ENCODE measurements at places on chromosomes 2 and 18.
A peak's percentile ranks its signal among the peaks of the same experiment; 100 is the strongest.

DNA sequence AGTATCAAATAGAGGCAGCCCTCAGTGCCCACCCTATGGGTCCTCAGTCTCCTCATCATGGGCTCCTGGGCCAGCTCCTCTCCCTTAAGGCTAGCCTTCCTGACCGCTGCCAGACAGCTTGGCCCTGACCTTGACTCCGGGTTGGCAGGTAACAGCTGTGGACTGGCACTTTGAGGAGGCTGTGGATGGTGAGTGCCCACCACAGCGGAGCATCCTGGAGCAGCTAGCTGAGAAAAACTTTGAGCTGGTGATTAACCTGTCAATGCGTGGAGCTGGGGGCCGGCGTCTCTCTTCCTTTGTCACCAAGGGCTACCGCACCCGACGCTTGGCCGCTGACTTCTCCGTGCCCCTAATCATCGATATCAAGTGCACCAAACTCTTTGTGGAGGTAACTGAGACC is 19.0 kb downstream of the CAD start:
- H3K4me1 ChIP-seq = no peaks in the 10 kb centered on the region
- no peak overlapping the region for H3K4me3 ChIP-seq
- H3K36me3 ChIP-seq = peaks cover 97% of the 10 kb centered on the region
- DNase-seq = no peak

DNA sequence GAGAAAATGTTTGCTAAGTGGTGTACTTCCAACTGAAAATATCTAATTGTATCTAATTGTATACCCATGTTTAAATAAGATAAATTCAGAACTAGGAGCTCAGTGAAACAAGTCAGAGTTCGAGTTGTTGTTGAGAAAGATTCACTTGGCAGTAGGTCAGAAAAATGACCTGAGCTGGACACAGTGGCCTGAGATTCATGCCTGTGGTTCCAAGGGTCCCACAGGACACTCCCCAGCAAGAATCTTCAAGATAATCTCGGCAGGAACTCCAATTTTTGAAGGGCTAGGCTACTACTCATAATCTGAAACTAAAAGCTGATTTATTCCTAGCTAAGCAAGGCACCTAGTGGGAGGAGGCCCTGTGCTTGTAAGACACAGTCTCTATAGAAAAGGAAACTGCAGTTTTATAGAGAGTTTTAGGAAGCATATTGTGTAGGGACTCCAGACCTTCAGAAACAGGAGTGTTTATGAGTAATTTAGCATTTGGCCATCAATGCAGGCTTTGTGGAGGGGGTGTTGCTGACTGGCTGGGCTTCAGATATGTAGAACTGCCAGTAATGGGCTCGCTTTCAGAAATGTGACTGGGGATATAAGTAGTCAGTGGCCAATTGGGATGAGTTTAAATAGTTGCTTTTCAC is 43.2 kb downstream of the SP140 start:
- H3K36me3 ChIP-seq = no peaks in the 10 kb centered on the region
- DNase-seq = no peak
- H3K27me3 ChIP-seq = no peaks in the 10 kb centered on the region
- no peak overlapping the region for H3K27ac ChIP-seq

GRCh38 chr2:142858961-142859360 is 18.5 kb upstream of the KYNU start:
- no peaks in the 10 kb centered on the region for H3K27me3 ChIP-seq
- no peaks in the 10 kb centered on the region for H3K4me1 ChIP-seq
- H3K36me3 ChIP-seq = no peaks in the 10 kb centered on the region
- no peak for DNase-seq

DNA sequence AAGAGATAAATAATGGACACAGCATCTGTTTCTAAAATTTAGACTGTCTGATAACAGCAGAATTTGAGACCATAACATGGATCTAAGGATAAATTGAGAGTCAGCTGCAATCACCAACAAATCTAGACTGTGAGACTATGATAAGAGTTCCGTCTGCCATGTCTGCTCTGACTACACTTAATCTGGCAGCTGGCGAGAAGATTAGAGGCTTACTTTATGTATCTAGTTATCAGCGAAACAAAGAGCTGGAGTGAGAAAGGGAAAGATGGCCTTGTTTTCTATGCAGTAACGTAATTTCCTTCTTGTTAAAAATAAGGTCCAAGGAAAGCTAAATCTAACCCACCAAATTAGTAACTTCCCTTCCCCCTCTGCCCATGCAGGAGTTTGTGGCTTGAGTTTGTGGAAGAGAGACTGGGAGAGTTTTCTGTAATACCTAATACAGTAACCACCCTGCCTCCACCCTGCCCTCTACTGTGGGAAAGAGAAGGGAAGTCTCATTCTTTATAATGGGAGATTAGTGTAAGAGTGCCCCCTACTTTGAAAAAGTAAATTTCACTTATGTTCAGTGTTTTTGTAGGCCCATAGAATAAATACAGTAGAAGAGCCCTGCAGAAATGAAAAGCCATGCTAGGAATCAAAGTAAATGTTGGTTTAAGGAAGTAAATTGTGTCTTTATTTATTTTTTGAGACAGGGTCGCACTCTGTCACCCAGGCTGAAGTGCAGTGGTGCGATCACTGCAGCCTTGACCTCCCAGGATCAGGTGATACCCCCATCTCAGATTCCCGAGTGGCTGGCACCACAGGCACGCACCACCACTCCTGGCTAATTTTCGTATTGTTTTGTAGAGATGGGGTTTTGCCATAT is 27.5 kb downstream of the EML4 start:
- H3K27me3 ChIP-seq = no peaks in the 10 kb centered on the region
- H3K4me1 ChIP-seq = peaks cover 53% of the 10 kb centered on the region
- H3K36me3 ChIP-seq = no peaks in the 10 kb centered on the region
- peak; percentile 32 for DNase-seq
- H3K4me3 ChIP-seq = no peak overlapping the region

GRCh38 chr2:62398356-62398755 is 107.6 kb downstream of the TMEM17 start:
- no peaks in the 10 kb centered on the region for H3K36me3 ChIP-seq
- no peak overlapping the region for H3K4me3 ChIP-seq
- H3K27ac ChIP-seq = no peak overlapping the region

- H3K27ac ChIP-seq = no peak overlapping the region
- DNase-seq = no peak
- H3K4me3 ChIP-seq = no peak overlapping the region
- H3K27me3 ChIP-seq = no peaks in the 10 kb centered on the region
- H3K36me3 ChIP-seq = no peaks in the 10 kb centered on the region
These were observed 188.3 kb downstream of the TWIST2 start for GRCh38 chr2:239035997-239036731.

DNA sequence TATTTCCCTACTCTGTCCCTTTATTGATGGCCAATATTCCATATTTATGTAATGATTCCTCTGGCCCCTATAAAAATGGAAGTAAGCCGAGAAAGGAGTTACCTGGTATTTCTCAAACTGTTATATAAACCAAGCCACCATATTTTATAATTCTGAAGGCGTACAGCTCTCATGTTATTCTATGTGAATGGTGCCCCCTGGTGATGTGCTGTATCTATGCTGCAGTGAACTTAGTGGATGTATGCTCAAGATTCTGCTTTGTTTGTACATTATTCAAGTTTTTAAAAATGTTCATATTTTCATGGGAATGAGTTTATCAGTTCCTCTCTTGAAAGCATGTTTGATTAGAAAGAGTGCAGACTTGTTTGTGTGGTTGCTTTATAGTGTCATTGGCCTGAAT is 194.5 kb upstream of the LRRTM1 start:
- H3K27me3 ChIP-seq = no peaks in the 10 kb centered on the region
- H3K4me1 ChIP-seq = no peaks in the 10 kb centered on the region

DNA sequence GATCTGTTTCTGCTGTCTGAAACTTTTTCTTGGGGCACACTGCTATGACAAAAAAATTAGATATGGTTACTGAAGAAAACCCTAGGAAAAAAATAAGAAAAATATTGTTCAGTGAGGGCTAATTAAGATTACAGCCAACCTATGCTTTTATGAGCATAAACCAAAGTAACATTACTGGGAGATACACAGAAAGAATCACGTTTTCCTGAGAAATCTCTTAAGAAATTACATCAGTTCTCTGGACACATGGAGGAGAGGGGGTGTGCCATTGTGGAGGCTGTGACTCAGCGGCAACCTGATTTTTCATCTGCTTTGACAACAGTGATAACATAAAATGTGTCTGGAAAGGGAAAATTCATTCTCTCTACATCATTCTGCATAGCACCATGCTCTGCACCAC is 13.4 kb upstream of the NMI start:
- H3K36me3 ChIP-seq = no peaks in the 10 kb centered on the region
- no peaks in the 10 kb centered on the region for H3K4me1 ChIP-seq
- no peak for DNase-seq
- no peak overlapping the region for H3K27ac ChIP-seq

GRCh38 chr2:238894226-238894949 is 46.5 kb downstream of the TWIST2 start:
- DNase-seq = no peak
- no peaks in the 10 kb centered on the region for H3K36me3 ChIP-seq
- no peak overlapping the region for H3K4me3 ChIP-seq
- peaks cover 5% of the 10 kb centered on the region for H3K27me3 ChIP-seq

DNA sequence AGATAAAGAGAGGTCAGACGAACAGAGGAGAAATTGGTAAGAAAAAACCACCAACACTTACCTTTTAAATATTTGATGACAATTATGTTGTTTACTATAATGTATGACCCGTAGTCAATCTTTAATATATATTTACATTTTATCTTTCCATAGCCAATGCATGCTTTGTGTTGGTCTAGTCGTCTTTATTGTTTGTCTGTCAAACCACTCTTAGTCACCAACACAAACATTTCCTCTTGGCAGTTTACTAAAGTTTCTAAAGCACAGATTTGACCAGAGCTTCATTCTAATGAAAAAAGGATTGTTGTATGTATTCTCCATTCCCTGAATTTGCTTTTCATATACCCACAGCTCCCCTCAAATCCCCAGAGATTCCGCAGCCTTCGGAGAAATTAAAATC is 784.7 kb upstream of the PIK3C3 start:
- no peak overlapping the region for H3K4me3 ChIP-seq
- no peaks in the 10 kb centered on the region for H3K4me1 ChIP-seq
- H3K36me3 ChIP-seq = no peaks in the 10 kb centered on the region

GRCh38 chr2:132547090-132547687 is 122.8 kb downstream of the LYPD1 start:
- no peaks in the 10 kb centered on the region for H3K4me1 ChIP-seq
- H3K36me3 ChIP-seq = no peaks in the 10 kb centered on the region
- no peak overlapping the region for H3K4me3 ChIP-seq
- H3K27me3 ChIP-seq = no peaks in the 10 kb centered on the region
- DNase-seq = peak; percentile 49

DNA sequence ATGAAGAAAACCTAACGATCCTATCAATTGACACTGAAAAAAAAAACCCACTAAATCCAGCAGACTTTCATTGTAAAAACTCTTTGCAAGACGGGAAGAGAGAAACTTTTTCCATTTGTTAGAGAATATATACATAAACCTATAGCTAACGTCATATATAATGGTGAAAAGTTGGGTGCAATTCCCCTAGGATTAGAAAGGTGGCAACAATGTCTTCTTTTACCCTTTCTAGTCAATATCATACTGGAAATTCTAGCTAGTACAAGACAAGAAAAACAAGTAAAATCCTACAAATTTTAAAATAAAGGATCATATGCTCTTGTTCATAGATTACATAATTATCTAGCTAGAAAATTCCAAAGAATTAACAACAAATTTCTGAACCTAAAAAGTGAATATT is 1596.5 kb upstream of the LRRTM1 start:
- H3K4me3 ChIP-seq = no peak overlapping the region
- no peak overlapping the region for H3K27ac ChIP-seq
- no peaks in the 10 kb centered on the region for H3K36me3 ChIP-seq
- no peaks in the 10 kb centered on the region for H3K4me1 ChIP-seq

DNA sequence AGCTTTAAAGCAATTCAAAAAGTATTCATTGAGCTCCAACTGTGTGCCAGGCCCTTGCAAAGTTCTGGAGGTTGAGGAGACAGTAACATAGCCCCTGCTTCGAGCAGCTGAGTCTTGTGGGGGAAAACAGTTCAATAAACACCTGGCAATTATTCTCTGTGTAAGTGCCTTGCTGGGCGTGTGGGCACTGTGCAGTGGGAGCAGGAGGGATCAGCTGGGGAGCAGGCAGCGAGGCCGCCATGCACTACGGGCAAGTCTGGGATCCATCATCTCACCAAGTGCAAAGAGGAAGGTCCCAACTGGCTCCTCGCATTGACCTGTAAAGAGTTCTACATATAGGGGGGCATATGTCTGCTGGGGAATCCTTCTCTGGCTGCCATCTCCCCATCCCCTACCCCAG is 342.2 kb upstream of the HS6ST1 start:
- H3K4me1 ChIP-seq = no peaks in the 10 kb centered on the region
- no peak for DNase-seq
- no peaks in the 10 kb centered on the region for H3K36me3 ChIP-seq
- peaks cover 7% of the 10 kb centered on the region for H3K27me3 ChIP-seq
- H3K27ac ChIP-seq = no peak overlapping the region

GRCh38 chr18:69838003-69838402 is 109.7 kb downstream of the CD226 start:
- no peaks in the 10 kb centered on the region for H3K27me3 ChIP-seq
- no peak overlapping the region for H3K27ac ChIP-seq
- H3K4me1 ChIP-seq = no peaks in the 10 kb centered on the region
- H3K36me3 ChIP-seq = no peaks in the 10 kb centered on the region
- no peak for DNase-seq
- no peak overlapping the region for H3K4me3 ChIP-seq

DNA sequence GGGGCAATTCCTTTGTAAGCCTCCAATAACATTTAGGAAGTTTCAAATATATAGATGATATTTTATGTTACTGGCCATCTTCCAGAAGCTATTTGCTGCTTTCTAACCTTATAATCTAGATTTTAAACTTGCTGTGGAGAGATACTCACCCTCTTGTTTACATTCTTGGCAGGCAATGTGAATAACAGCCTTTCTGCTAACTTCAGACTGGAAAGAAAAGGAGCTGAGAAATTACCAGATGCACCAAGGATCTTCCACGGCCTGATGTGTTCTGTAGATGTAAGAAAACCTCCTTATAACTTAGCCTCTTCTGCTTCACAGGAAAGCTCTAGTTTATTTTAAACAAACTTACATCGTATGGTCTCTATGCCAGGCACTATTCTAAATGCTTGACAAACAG is 16.7 kb downstream of the REG1B start:
- no peaks in the 10 kb centered on the region for H3K4me1 ChIP-seq
- DNase-seq = no peak
- no peak overlapping the region for H3K27ac ChIP-seq
